Activated CD8-positive, alpha-beta memory T cell treated with anti-CD3 and anti-CD28 coated beads for 48 hours (primary cell): ENCODE measurements at places on chromosomes 5 and 9.

GRCh38 chr9:107243742-107244141 is 39.3 kb upstream of the RAD23B start:
- no peak for DNase-seq

DNA sequence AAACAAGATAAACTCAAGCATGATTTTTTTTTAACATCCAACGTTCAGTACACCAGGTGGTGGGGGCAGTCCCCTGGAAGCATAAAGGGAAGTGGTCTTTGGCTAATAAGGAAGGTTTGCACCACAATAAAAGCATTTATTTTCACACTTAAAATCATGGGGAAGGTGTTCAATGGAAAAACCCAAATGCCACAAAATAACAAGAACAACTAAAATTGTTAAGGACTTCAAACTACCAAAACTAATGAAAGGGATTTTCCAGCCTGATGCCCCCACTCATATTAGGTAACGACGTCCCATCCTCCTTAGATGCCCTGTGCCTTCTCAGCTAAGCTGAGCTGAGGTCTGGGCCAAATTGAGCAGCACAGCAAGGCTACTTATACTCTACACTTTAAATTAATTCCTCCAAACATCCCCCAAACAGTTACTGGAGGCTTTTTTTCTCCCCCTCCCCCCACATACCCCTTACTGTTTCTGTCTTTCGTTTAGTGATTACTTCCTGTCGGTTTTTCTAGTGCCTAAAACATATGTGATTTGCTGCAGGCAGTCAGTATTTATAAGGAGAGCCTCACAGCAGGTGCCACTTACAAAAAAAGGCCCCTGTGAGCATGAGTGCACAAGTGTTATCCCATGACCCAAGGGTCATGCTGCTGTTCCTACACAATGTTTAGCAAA is 259.7 kb upstream of the ZNF608 start:
- DNase-seq = no peak

- no peak for DNase-seq
These were observed 171.3 kb downstream of the ST8SIA4 start for GRCh38 chr5:100731768-100732167.

DNA sequence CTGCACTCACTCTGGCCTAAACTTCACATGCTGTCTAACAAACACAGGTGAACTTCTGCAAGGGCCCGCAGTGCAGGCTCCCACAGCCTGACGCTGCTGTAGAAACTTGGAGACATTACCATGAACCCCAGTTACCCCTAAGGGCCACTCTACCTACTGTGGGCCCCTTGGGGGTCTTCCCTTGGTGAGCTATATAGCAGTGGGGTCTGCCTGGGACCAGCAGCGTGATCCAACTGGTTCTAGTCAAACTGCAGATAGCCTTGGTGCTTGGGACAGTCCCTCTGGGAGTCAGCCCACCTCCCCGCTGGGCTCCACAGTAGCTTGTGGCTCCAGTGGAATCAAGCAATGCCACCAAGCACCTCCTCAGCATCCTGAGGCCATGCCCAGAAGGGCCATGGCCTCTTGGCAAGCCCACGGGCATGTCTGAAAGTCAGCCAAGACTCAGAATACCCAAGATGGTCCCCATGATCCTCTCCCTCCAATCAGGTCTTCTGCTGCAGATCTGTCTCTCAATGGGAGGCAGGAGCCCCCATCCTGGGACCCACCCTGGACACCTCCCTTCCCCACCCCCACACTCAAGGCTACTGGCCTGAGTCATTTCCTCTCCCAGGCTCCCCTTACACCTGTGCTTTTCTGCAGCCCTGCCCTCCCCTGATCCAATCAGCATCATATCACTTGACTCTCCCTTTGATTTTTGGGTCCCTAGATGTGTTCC is 230.0 kb upstream of the IRX1 start:
- DNase-seq = no peak

GRCh38 chr9:83935276-83935935 is 14.2 kb upstream of the KIF27 start:
- no peak for DNase-seq
